ENCODE measurements at places on chromosomes 12 and 14.

- DNase-seq, result no peak
Measured at GRCh38 chr12:47369085-47369484, 289.3 kb upstream of the AMIGO2 start.

DNA sequence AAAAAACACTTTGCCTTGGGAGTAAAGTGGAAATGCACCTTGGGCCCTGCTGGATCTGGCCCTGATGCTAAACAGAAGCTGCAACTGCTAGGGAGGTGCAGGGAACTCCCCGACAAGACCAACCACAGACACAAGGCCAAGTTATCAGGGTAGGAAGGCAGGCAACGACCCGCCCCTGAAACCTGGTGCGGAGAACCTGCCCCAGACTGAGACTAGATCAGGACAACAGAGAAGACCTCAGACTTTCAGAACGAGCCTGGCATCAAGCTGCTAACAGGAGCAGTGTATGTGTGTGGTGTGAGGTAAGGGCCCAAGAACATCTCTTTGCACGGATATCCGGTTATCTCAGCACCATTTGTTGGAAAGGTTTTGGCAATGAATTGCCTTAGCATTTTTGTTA, 233.7 kb upstream of the RTL1 start:
- no peak for DNase-seq

GRCh38 chr14:91277546-91278382, 33.3 kb upstream of the GPR68 start:
- no peak for DNase-seq

DNA sequence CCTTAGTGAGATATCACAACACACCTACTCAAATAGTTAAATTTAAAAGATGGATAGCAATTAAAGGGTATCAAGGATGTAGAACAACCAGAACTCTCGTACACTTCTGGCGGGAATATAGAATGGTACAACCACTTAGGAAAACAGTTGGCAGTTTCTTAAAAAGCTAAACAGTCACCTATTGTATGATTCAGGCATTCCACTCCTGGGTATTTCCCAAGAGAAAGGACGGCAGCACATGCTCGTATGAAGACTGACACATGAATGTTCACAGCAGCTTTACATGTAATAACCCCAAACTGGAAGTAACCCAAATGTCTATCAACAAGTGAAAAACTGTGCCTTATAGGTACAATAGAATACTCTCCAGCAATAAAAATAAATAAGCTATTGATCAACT, 465.2 kb downstream of the VRK1 start:
- no peak for DNase-seq

DNA sequence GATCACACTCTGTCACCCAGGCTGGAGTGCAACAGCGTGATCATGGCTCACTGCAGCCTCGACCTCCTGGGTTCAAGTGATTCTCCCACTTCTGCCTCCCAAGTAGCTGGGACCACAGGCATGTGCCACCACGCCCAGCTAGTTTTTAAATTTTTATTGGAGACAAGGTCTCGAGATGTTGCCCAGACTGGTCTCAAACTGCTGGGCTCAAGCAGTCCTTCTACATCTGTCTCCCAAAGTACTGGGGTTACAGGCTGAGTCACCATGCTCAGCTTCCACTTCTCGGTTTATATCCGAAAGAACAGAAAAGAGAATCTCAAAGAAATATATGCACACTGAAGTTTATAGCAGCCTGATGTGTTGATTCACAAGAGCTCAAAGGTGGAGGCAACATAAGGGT, 107.5 kb downstream of the SCARB1 start:
- DNase-seq, result no peak

DNA sequence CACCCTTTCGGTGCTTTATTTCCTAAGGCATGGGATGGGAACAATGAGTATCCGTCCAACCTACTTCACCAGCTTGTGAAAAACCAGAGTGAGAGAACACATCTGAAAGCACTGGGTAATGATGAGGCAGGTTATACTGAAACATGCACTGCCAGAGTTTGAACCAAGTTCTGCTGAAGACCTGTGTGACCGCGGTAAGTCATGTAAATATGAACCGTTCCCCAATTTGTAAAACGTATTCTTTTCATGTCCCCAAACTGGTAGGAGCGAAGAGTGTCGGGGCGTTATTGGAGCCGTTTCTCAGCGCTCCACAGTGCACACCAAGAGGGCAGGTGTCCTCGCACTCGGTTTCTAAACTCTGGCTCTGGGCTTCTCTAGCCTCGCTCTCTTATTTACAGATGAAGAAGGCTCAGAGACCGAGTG, 788 bp upstream of the NGDN start:
- DNase-seq, result no peak

DNA sequence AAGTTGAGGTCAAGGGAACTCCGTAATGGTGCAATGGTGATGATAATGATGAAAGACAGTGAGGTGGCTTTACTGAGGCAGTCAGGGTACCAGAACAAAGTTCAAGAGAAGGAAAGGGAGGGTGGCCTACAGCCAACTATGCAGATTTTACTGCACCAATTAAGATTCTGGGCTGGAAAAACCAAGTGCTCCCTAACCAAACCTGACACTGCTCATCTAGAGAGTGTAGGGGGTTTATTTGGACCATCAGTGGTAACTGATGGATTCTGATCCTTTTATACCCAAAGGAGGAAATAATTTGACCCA, 387 bp downstream of the LRRC9 start:
- no peak for DNase-seq

- DNase-seq, result no peak
Measured at GRCh38 chr14:68779761-68780323, 13.0 kb downstream of the ZFP36L1 start.

GRCh38 chr14:56892959-56893358, 82.7 kb upstream of the OTX2 start:
- DNase-seq, result no peak

DNA sequence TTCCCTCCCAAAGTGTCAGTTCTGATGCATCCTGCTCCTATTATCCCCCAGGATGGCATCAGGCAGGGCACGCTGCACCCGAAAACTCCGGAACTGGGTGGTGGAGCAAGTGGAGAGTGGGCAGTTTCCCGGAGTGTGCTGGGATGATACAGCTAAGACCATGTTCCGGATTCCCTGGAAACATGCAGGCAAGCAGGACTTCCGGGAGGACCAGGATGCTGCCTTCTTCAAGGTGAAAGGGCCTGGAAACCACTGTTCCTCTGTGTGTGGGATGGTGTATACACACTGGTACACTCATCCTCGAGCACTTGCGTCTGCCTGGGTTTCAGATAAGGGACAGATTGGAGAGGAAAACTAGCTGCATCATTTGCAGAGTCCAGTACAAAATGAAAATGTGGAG, 1.0 kb downstream of the IRF9 start:
- DNase-seq, result no peak

- no peak for DNase-seq
Measured at GRCh38 chr12:101685092-101685491, 12.3 kb upstream of the CHPT1 start.

DNA sequence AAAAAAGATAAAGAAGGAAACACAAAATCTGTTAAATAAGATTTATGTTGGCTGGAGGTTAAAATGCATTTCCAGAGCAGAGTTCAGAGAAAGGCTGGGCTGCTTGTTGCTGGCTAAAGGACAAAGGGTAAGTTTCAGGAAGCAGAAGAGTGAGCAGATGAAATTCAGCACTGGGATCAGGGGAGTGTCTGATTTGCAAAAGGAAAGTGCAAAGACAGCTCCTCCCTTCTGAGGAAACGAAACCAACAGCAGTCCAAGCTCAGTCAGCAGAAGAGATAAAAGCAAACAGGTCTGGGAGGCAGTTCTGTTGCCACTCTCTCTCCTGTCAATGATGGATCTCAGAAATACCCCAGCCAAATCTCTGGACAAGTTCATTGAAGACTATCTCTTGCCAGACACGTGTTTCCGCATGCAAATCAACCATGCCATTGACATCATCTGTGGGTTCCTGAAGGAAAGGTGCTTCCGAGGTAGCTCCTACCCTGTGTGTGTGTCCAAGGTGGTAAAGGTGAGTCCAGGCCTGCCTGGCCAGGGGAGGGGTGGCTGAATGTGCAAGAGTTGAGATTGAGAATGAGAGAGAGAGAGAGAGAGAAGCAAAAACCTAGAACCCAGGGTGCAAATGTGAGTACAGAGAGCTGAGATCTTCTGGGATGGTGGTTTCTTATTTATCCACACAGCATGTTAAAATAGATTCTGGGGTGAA, at the start of gene OAS1:
OAS1 (plus strand) TSS at position 251 of the 703 bp plus-strand sequence; CDS start at position 329, 78 bp downstream.
- no peak for DNase-seq

GRCh38 chr12:45065125-45065626, 14.3 kb upstream of the DBX2 start:
- DNase-seq, result no peak

- DNase-seq, result no peak
Measured at GRCh38 chr12:106113042-106113441, 25.7 kb downstream of the NUAK1 start.
